ENCODE measurements at places on chromosomes 12 and 14. TPM values are rescaled to one million over a fixed set of nuclear protein-coding genes. Genes with fewer than 3 reads are reported as not detected.

DNA sequence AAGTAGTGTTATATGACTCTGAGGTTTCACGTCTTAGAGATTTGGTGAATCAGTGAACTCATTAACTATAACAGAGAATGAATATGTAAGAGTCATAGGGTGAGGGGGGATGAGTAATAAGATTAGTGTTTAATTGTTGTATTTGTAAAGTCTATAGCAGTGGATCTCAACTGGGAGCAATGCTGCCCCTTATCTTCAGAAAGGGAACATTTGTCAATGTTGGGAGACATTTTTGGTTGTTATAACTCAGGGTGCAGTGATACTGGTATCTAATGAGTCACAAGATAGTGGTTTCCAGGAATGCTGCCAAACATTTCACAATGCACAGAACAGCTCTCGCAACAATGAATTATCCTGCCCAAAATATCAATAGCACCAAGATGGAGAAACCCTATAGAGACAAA is 1193.7 kb downstream of the GALC start:
- DNase-seq, result peak; percentile 9

DNA sequence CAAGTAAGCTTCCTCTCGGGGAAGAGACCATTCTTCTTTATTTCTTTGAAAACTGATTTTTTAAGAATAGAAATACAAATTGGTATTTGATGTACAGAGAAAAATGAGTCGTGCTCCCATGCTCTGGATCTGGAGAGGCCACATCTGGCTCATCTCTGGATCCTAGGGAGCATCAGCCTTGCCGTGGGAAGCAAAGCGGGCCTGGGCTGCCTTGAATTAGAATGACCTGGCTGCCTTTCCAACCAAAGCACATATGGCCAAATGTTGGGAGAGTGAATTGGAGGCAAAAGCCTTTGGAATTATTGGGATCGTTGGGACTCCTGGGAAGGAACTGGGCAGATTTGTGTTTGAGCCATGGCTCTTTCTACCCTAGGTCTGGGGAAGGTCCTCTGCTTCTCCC is 80.0 kb downstream of the SLC25A47 start:
- DNase-seq, result no peak

DNA sequence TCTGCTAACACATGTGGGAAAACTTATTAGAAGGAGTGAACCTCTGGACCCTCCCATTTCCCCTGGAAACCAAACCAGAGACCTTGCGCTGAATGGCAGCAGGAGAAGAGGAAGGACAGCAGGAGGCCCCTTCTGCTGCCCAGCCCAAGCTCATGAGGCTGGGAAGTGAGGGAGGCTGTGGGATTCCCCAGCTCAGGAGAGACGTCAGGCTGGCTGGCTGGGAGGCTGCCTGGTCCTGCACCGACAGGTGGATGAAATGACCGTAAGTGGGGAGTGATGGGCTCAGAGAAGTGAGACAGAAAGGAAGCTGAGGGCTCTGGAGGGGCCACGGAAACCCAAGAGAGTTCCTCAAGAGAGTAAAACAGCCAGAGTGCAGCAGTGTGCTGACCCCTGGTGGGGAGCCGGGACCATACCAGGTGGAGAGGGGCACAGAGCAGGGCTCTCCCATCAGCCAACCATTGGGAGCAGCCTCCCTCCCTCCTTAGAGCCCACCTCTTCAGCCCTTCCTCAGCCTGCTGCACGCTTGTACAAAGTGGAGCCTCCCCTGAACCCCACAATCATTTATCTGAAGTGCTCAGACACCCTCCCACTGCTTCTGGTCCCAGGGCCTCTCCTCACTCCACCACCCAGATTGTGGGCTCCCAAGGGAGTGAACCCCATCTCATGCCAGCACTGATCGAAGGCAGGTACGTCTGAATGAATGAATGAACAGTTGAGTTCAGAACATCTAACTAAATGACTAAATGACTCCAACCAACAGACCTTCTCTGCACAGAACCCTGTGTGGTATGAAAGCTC is 14.0 kb downstream of the TAMALIN start:
- DNase-seq, result no peak

DNA sequence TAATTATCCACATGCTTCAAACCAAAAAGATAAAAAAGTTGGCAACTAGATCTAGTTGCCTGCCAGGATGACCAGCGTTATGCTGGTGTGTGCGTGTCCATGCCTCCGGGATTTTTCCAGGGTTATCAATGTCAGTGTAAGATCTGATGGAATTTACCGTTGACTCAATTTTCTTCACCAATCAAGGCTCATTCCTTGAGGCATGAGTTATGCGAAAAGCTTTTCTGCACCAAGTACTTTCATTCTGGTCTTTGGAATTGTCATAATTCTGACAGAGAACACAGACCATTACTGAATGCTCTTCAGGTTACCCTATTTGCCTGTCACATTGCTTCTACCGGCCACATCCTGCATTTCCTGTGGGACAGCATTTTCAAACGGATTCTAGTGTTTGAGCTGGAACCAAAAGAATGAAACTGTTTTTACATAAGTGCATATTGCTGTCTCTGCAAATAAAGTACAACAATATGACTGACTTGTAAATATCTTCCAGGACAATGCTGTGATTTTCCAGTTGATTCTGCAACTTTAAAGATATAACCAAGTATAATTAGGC is 91.8 kb downstream of the DUSP16 start:
- DNase-seq, result no peak

- DNase-seq, result no peak
Observed at GRCh38 chr14:89270439-89271227, 146.4 kb downstream of the FOXN3 start.

DNA sequence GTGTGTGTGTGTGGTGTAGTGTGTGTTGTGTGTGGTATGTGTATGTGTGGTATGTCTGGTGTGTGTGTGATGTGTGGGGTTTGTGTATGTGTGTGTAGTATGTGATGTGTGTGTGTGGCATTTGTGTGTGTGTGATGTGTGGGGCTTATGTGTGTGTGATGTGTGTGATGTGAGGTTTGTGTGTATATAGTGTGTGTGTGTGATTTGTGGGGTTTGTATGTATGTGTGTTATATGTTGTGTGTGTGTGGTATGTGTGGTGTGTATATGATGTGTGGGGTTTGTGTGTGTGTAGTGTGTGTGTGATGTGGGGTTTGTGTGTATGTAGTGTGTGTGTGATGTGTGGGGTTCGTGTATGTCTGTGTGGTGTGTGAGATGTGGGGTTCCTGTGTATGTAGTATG is 9.4 kb downstream of the GALNT16 start:
- no peak for DNase-seq

GRCh38 chr14:75222208-75222701 is 45.8 kb upstream of the TMED10 start:
- DNase-seq, result peak; percentile 71

- no peak for DNase-seq
Observed at GRCh38 chr12:727321-727720, 25.1 kb upstream of the WNK1 start.

DNA sequence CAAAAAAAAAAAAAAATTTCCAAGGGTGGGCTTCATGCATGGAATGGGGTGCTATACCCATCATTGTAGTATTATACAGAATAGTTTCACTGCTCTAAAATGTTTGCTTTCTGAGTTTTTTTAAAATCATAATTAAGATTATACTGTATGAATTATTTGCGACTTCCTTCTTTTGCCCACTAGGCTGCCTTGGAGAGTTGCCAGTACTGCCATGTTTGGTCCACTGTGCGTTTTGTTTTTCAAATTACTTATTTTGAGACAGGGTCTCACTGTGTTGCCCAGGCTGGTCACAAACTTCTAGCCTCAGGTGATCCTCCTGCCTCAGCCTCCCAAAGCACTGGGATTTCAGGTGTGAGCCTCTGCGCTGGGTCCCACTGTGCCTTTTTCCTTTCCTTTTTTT is 19.9 kb downstream of the PLBD2 start:
- no peak for DNase-seq

- no peak for DNase-seq
Observed at GRCh38 chr12:85664429-85664828, 171.8 kb downstream of the RASSF9 start.

- no peak for DNase-seq
Observed at GRCh38 chr14:91315844-91316267, 71.4 kb upstream of the GPR68 start.

DNA sequence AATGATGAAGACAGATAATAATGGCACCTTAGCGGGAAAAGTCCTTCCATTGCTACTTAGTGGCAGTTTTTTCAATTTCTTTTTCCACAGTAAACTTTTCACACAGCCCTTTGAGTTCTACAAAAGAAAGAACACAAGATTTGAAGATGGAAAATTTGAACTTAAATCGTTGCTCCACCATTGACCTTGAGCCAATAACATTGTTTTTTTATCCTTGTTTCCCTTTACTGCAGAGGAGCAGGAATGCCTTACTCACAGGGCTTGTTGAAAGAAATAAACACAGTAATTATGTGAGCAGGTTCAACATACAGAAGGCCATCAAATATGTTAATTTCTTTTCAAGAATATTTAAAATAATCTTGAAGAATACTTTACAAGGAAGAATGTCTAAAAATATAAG is 181.5 kb upstream of the KRR1 start:
- DNase-seq, result no peak

MYBPC1 gene
- not detected for total RNA-seq

SLC6A13 gene
- total RNA-seq, result not detected

MYH7 gene
- total RNA-seq, result not detected

KCNA5 gene
- total RNA-seq, result not detected

ESPL1 gene
- 4.8 TPM for total RNA-seq

CLEC4A gene
- total RNA-seq, result not detected

ERP27 gene
- total RNA-seq, result not detected

All from glomerular endothelial cell (primary cell).